Stimulated activated CD4-positive, alpha-beta T cell treated with anti-CD3 and anti-CD28 coated beads, TNF-alpha, amount 100 ng/mL, for 4 hours (primary cell): ENCODE measurements at places on chromosomes 3 and 15.

DNA sequence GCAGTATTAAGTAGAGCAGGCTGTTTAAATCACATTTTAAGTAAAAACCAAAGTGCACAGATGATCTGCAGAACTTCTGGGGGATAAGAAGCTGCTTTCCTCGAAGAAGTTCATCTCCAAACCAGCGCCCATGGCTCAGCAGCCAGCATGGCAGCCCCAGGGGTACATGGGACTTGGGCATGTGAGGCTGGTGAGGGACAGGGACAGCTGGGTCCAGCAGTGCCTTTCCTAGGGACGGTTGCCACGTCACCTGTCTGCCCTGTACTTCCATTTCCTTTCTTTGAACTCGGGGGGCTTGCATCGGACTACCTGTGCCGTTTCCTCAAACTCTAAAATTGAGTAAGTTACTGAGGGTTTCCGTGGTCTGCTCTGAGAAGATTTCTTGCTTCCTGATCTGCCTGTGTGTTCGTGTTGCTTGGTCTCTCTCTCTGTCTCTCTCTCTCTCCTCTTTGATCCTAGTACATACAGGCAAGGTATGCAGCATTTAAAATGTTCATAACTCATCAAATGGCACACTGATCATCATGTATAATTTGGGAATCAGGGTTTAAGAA, 67.6 kb downstream of the IGF1R start:
- DNase-seq, result no peak

DNA sequence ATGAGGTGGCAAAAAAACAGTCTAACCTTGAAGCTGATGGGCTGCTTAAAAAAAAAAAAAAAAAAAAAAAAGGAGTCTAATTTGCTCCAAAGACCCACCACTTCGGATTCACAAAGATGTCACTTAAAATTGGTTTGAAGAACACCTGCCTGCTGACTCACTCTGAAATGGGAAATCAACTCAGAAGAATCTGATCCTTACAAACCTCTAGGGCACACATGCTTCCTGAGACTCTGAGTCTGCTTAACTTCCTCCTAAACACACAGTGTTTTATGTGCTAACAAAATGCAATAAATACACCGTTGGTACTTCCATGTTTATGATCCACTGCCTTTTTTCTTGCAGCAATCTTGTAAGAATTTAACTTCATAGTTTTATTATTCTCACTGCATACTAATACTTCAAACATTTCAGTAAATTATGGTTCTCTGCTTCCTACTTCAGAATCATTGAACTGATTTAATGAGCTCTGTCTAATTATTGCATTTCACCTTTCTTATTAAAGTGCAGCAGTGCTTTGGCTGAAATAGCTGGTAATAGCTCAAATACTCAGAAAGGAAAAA, 73.0 kb upstream of the FRMD4B start:
- no peak for DNase-seq

- DNase-seq, result no peak
These were observed 149.3 kb downstream of the FMN1 start for GRCh38 chr15:33045066-33045810.

- DNase-seq, result no peak
These were observed 11.0 kb upstream of the ARPP19 start for GRCh38 chr15:52579852-52580251.

DNA sequence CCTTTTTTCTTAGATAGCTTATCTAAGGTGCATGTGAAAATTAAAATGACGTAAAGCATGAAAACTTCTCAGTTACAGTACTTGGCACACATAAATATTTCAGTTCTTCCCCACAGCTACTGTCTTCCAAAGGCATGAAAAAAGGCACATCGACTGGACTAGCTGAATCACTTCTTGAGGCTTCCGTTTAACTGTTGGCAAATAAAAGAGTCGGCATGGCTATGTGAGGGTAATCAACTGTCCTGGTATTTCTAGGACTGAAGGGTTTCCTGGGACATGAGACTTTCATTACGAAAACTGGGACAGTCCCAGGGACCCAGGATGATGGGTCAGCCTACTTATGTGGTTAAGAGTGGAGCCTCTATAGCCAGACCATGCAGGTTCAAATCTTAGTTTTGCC, 168.2 kb downstream of the TPRG1 start:
- DNase-seq, result no peak

DNA sequence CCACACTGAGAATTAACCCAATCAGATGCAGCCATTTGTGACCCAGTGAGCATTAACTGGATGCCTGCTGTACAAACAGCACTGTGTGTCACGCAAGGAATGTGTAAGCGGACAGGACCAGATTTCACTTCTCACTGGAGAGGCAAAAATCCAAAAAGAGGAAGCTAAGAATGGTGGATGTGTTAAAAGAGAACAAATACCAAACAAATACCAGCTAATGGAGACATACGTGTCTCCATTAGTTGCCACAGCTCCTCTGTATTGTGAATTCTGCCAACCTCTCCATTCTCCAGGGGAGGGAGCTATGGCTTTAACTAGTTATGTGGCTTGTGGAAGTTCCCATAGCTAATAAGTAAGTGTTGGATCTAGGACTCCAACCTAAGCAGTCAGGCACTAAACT, 2.6 kb downstream of the LTF start:
- no peak for DNase-seq

- no peak for DNase-seq
These were observed 237.0 kb downstream of the UACA start for GRCh38 chr15:70526221-70526973.

DNA sequence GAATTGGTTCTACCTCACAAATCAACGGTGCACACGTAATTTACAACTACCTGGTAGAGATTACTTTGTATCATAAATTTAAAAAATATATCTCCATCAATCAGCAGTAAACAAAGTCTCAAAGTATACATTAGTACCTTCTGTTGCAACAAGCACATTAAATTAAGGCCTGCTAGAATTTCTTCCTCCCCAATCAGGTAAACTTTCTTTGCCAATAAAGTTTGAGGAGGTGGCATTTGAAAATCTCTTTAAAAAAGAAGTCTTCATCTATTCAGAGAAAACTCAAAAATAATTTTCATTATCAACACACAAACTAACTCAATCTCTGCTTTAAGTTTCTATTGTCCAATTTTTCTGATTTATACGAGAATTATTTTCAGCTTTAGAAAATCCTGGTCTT, 4.4 kb downstream of the CCNL1 start:
- DNase-seq, result no peak

DNA sequence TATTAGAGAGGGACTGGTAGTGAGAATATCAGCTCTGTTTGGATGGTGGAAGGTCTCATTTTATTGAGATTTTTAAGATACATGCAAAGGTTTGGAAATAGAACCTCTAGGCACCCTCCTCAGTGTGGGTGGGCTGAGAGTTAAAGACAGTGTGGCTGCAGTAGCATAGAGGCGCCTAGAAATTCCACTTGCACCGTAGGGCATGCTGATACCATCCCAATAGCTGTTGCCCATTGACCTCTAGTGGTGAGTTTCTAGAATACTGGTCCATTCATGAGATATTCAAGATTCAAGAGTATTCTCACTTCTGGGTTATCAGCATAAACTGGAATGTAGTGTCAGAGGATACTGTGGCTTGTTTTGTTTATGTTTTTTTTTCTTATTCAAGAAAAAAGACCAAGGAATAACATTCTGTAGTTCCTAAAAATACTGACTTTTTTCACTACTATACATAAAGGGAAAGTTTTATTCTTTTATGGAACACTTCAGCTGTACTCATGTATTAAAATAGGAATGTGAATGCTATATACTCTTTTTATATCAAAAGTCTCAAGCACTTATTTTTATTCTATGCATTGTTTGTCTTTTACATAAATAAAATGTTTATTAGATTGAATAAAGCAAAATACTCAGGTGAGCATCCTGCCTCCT, 87.2 kb downstream of the TGFBR2 start:
- no peak for DNase-seq

GRCh38 chr3:111823341-111823855, 35.7 kb upstream of the PHLDB2 start:
- DNase-seq, result no peak

GRCh38 chr3:150216041-150216811, 191.9 kb upstream of the TSC22D2 start:
- no peak for DNase-seq

DNA sequence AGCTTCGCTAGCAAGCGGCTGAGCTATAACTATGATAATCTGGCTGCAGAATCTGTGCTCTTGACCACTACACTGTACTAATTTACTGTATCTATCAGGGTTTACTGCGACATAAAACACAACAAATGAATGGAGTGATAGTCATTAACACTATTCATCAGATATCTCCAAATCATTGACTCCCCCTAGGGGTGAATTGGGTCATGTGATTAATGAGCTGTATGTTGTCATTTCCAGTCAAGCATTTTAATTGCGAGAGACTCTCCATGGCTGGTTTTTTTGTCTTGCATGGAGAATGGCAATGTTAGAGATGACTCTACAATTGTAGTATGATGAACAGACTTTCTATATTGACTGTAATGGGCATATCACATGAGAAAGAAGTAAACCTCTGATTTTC, 10.5 kb upstream of the TM4SF18 start:
- DNase-seq, result no peak

DNA sequence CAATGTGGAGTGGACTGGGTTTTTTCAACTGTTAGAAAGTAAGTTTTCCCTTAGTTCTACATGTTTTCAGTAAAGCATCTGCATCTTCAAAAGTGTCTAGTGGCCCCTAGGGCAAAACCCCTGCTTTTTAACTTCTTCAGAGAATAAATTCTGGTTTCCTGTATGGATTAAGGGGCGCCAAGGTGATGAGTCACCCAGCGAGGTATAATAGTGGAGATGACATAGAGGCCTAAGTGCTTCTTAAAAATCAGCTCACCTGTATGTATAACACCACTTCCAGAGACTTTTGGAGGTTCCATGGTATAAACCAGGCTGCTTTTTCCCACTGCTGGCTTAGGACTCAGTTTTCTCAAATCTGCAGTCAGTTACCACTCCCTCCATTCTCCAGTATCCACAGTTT, 68.9 kb downstream of the SYN2 start:
- DNase-seq, result no peak

GRCh38 chr3:55605443-55606236, 118.5 kb upstream of the WNT5A start:
- no peak for DNase-seq

DNA sequence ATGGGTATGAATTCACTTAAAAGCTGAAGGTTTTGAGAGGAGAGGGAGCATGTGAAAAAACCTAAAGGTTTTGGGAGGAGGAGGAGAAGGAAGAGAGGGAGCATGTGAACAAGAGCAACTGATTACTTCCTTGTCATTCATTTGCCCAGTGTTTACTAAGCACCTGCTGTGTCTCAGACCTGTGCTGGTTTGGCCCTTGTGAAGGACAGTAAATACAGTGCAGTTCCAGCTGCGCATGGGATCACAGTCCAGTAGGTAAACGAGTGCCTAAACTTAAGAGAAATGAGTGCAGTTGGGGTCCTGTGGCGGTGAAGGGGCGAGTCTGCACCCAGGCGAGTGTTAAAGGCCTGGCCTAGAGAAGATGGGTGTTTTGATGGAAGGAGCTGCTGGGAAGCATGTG, 38.6 kb downstream of the IGF1R start:
- DNase-seq, result no peak

- no peak for DNase-seq
These were observed 105.2 kb upstream of the BNIP2 start for GRCh38 chr15:59794229-59794886.

GRCh38 chr3:152176998-152177397, 91.7 kb upstream of the MBNL1 start:
- no peak for DNase-seq

- DNase-seq, result no peak
These were observed 66.4 kb downstream of the XXYLT1 start for GRCh38 chr3:195204360-195205163.

- no peak for DNase-seq
These were observed 9.3 kb upstream of the SLC12A8 start for GRCh38 chr3:125221831-125222230.

DNA sequence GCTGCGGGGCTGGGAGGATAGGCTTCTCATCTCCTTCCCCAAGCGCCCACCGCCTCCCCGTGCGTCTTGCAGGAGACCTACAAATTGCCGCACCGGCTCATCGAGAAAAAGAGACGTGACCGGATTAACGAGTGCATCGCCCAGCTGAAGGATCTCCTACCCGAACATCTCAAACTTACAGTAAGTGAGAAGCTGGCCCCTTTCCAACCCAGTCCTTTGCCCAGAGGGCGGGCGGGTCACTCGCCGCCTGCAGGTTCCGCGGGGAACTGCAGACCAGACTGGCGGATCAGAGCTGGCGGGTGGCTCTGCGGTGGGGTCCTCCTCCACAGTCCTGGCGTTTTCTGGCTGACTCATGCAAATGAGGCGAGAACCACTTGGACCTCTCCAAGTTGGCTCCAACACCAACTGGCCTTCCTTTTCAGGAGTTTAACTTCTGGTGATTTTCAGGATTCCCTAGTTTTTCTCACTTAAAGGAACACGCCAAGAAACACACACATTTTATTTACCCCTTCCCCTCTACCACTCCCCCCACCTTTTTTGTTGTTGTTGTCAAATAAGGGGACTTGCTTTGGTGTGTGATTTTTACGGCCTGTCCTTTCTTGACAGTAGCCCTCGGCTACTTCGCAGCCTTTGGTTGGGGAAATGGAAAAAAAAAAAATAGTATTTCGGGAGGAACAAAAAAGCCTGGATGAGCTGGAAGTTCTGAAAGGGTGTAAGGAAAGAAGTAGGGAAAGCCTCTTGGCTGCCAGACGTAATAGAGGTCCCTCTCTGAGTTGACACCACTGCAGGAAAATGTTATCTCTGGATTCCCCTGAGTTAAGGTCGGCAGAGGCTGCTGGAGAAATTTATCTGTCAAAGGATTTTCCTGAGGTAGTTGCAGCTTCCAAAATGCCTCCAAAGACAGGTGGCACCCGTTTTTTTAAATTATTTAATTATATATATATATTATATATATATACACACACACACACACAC, 1.3 kb downstream of the BHLHE40 start:
- DNase-seq, result peak; percentile 79

DNA sequence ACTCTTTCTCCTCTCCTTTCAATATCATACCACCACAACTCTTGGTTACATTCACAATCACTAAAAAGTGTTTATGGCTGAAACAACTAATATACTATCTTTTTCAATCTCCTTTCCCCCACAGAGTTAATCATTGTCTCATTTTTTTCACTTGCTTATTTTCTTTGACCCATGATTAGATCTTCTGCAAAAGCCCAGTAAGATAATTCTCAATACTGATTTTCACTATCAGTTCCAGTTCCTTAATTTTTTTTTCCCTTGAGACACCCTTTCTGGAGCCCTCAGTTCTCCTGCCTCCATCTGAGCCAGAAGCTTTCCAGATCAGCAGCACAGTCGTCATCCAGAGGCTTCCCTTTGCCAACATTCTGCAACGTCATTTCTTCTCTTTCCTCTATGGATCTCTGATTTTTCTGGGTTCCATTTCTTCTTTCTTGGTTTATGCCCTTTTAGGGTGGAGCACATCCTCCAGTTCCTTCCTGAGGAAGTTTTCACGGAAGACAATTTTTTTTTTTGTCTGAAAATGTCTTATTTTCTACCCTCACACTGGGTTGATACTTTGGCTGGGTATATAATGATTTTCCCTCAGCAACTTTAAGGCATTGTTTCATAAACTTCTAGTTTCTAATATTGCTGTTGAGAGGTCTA, 88.7 kb upstream of the C15orf39 start:
- no peak for DNase-seq
